ENCODE measurements at places on chromosomes 6 and 20.

GRCh38 chr6:88262332-88262731 is 96.2 kb upstream of the CNR1 start:
- no peak for DNase-seq

DNA sequence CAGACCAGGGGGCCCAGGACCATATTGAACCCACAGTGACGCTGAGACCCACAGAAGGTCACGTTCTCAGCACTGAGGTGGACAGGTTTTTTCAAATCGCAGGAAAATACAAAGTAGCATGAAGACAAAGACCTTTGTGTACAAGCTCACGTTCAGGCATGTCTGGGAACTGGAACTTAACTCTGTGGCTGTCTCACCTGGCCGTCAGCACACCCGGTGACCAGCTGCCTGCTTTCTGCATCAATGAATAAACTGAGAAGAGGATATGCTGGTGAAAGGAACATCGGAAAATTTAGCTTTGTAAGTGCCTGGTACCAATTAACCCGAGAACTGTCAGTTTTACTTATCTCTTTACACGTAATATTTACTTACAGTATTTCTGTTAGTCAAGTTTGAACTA is 36.5 kb downstream of the WDR27 start:
- no peak for DNase-seq

GRCh38 chr6:71393981-71394432 is 105.4 kb downstream of the OGFRL1 start:
- DNase-seq = no peak

DNA sequence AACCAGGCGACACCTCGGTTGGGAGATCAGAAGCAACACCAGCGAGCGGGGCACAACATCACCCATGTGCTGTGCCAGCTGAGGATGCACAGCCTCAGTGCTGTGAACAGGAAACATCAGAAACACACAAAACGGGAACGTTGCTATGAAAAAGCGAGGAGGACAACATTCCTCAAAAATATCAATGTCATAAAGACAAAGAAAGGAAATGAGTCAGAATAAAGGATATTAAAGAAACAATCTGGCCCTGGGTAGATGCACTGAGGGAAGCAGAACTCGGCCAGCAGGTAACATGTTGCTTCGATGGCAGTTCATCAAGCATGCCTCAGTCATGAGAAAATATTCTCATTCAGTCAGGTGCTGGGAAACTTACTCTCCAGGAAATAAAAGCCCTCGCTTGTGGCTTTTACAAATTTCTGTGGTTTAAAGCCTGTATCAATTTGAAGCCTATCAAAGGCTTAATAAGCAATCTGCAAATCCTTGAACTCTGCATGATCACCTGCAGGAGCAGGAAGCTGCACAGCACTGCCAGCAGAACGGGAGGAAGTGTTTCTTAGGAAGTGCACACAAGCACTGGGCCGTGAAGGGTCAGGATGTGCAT is 77.5 kb downstream of the GINS1 start:
- DNase-seq = no peak

GRCh38 chr6:82263916-82264315 is 16.4 kb upstream of the IBTK start:
- no peak for DNase-seq

- no peak for DNase-seq
These were observed 25.3 kb upstream of the CCND3 start for GRCh38 chr6:41966961-41967311.

DNA sequence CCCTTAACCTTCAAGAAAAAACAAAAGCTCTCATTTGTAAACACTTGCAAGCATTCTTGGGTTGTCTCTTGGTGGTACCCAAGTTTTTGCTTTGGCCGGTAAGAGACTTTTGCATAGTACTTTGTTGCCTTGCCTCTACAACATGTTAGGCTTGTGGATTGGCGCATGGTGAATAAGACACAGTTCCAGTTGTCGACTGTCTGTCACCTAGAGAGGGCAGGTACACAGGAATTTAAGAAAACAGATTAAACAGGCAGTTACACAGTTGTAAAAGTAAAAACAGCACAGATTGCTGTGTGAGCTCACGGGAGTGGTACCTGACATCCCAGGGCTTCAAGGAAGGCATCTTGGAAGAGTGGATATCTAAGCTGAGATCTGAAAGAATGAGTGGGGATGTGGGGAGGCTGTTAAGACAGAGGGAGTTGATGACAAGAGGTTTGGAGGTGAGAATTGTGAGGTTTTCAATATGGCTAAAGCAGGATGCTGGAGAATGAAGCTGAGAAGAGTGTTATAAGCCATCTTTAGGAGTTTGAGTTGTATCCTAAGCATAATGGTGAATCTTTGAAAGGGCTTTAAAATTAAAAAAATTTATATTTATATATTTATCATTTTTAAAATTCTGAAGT is 19.2 kb downstream of the UTRN start:
- DNase-seq = no peak

DNA sequence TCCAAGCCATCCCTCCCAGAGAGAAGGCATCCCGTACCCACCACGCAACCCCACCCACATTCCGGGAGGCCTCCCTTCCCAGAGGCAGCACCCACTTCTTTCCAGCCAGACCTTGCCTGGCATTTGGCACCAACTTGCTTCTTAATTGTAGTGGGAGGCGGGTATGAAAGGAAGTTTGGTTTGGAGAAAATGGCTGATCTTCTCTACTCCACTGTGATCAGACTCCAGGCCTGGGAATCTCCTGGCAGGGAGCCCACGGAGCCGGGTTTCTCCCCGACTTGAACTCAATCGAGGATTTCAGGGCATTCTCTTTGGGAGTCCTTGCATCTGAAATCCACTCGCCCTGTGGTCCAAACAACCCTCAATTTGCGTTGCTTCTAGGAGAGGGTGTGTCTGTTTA is 107.1 kb downstream of the ZDHHC14 start:
- no peak for DNase-seq

DNA sequence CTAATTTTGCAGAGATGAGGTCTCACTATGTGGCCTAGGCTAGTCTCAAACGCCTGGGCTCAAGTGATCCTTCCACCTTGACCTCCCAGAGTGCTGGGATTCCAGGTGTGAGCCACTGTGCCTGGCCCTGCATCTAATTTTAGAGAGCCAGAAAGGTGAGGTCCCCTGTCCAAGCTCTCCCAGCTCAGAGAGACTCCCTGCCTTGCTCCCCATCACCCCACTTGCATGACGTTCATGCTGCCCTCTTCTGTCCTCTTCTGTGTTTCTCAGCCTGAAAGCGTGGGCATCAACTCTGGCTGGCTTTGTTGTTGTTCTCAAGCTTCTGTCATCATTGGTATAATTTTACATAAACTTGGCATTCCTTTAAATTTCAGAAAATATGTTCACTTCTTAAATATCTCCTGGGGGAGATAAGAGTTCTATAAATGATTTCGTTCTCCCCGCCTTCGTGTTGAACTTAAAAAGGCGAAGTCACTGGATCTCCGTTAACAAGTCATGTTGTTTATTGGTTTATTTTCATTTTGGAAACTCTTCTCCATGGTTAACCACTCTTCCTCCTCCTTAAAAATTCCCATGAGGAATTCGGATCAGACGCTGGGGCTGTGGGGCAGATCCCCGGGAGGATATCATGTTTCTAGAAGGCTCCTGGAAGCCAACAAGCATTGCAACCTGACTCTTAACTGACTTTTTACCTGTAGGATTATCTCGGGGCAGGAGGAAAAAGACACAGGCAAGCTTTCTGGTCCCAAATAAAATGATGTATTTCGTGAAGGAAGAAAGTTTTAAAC is 13.2 kb upstream of the PARD6B start:
- DNase-seq = no peak

DNA sequence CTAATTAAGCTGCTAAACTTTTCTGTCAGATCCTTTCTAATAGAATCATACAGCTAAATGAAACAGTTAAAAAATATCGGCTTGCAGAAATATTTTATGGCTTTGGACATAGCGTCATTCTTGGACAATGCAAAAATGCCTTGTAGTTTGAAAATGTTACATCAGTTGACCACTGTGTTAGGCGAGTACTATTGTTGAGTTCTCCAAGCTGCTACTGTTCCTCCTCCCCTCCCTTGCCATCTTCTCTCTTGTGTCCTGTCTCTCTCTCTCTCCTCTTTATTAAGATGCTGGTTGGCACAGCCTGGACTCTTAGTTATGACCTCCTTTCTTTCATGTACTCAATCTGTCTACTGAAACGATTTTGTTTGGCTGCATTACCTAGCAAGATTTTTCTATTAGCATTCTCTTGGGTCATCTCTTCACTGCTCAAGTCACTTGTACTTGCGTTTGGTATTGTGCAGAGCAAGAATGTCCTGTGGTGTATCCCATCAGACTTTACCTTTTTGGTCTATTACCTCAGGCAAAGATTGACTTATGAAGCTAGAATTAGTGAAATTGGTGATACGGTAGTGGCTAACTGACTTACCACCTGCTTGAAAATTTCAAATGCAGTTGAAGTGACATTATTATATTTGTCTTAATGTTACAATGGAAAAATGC is 127.9 kb downstream of the FARS2 start:
- no peak for DNase-seq

- no peak for DNase-seq
These were observed 18.1 kb downstream of the LEMD2 start for GRCh38 chr6:33770833-33771145.

- DNase-seq = no peak
These were observed 108.7 kb downstream of the FYN start for GRCh38 chr6:111764238-111765175.
